Smooth muscle cell of the brain vasculature (primary cell): ENCODE measurements at places on chromosomes 6 and 20.

- DNase-seq: no peak
Observed at GRCh38 chr20:22810626-22811569, 224.2 kb upstream of the SSTR4 start.

DNA sequence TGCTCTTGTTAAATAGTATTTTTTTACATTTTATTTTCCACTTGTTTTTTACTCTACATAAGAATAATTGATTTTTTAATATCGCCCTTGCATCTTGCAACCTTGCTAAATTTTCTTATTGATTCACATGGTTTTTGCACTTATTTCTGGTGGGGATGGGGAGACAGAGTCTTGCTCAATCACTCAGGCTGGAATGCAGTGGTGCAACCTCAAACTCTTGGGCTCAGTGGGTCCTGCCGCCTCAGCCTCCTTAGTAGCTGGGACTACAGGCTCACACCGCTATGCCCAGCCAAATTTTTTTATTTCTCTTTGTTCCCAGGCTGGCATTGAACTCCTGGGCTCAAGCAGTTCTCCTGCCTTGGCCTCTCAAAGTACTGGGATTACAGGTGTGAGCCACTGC, 30.3 kb downstream of the LIN28B start:
- no peak for DNase-seq

DNA sequence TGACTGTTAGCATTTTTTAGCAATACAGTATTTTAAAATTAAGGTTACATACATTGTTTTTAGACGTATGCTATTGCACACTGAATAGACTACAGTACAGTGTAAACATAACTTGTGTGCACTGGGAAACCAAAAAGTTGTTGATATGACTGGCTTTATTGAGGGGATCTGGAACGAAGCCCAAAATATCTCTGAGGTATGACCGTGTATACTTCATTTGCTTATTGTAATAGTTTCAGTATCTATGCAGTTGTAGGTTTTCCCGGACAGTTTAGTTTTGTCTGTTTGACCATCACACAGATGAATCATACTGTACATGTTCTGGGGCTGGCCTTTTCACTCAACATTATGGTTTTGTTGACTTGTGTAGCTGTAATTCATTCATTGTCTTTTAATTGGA, 6.9 kb upstream of the ZBTB12 start:
- DNase-seq: no peak

DNA sequence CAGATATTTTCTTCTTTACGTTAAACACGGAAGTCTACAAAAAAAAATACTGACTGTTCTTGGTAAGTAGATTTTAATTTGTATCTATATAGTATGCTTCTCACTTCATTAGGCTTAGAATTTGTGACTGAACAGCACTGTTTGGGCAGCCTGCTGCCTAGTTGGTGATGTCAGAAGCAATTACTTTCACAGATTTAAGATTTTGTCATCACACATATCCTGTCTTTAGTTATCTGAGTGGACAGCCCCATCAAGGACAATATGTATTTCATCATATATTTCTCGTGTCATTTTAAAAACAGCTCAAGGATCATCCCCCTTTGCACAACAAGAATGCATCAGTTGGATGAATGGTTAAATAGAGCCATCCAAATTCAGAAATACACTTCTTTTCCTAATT, 338.4 kb upstream of the CITED2 start:
- DNase-seq: no peak

DNA sequence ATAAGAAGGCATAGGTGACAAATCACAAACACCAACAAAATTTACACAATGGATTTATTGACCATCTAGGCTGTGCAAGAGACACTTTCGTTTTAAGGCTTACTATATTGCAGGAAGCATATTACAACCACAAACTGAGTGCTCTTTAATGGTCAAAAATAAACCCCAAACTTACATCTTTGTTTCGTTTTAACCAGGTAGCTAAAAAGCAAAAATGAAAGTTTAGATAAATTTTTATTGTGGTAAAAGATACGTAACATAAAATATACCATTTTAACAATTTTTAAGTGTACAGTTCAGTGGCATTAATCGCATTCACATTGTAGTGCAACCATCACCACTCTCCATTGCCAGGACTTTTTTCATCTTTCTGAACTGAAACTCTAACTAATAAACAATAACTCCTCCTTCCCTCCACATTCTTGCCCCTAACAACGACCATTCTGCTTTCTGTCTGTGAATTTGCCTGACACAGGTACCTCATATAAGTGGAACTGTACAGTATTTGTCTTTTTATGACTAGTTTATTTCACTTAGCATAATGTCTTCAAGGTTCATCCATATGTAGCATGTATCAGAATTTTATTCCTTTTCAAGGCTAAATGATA, 32.3 kb upstream of the DUSP22 start:
- DNase-seq: no peak

DNA sequence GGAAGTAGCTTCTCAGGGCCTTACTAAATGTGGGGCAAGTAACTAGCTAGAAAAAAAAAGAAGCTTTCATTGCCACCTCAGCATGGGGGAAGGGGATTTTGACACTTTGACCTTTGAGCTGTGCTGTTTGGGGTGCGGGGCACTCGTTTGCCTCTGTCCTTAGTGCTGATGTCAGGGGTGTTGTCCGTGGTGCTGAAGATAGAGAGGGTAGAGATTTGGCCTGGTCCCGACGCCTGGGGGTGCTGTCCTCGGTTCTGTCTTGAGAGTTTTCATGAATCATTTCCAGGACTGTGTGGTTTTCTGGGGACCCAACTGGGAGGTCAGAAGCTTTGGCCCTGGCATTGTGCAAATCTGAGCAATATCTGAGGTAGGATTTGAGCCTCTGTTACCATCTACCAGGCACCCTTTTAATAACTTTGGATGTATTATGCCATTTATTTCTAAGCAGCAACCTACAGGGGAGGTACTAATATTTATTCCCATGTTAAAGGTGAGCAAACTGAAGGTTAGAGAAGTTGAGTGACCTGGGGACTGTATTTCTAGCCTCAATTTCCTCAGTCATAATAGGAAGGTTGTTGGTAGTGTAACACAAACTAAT, 78.0 kb downstream of the DLGAP4 start:
- no peak for DNase-seq

DNA sequence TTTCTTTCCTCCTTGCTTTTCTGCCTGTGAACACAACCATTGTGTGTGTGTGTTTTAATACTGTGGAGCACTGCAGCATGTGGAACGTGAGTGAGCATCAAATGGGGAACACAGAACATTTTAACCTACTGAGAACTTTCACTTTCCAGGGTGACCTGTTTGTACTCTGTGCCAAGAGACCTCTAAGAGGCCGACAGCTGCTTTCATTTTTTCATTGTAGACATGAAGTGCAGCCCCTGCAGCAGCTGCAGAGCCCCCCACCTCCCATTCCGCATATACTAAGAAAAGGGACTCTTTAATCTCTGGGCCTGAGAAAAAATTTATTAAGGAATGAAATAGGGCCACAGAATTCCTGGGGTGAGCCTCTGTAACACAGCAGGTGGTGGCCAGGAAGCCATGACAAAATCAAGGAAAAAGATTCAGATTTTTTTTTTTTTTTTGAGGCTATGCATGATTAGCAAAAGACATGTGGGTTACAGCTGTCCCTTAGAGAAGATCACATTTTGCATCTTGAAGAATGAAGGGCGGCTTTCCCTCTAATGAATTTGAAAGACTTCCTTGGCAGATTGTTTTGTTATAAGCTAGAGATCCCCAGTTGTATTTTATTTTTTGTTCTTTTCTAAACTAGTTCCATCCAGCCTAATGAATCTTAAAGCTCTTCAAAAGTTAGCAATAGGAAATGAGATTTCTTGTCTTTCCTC, 503.4 kb downstream of the CD109 start:
- no peak for DNase-seq

DNA sequence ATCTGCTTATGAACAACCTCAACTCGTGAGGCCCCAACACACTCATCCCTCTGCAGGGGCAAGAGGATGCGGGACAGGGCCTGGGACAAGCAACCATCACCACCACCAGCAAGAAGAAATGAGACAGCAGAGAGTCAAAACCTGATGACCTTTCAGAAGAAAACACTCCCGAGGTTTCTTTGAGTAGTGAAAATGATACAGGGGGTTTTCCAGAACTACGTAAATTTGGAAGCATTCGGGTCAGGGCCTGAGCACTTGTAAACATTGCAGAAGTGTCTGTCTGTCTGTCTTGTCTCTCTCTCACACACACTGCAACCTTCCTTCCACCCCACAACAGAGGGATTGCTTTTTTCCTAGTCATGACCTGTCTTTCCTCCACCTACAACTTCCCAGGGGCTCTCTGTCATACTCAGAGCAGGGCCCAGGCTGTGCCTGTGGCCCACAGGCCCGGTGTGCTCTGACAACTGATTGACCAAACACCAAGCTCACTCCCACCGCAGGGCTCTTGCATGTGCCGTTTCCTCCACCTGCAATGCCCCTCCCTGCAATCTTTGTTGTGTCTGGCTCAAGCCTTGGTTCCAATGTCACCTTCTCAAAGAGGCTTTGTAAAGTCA, 90.9 kb downstream of the BMP7 start:
- no peak for DNase-seq

- no peak for DNase-seq
Observed at GRCh38 chr6:117494694-117495318, 12.3 kb downstream of the DCBLD1 start.

GRCh38 chr20:4043796-4044195, 28.4 kb upstream of the RNF24 start:
- no peak for DNase-seq

DNA sequence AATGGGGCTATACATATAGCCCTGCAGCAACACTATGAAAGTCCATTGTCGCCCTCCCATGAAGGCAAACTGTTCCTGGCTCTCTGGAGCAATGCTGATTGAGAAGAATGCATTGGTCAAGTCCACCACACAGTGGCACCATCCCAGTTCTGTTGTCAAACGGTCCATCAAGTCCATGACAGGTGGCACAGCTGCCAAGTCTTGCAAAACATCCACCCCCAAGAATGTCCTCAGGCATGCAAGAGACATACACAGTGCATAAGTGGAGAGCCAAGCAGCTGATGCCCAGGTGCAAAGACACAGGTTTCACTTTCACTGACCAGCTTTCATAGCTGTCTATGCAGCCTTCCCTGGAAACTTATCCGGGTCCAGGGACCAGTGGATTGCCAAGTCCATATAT, 17.5 kb downstream of the ZNF391 start:
- DNase-seq: no peak

- no peak for DNase-seq
Observed at GRCh38 chr6:38306931-38307330, 332.8 kb downstream of the BTBD9 start.

- DNase-seq: no peak
Observed at GRCh38 chr6:91781946-91782345, 1195.1 kb upstream of the MAP3K7 start.

DNA sequence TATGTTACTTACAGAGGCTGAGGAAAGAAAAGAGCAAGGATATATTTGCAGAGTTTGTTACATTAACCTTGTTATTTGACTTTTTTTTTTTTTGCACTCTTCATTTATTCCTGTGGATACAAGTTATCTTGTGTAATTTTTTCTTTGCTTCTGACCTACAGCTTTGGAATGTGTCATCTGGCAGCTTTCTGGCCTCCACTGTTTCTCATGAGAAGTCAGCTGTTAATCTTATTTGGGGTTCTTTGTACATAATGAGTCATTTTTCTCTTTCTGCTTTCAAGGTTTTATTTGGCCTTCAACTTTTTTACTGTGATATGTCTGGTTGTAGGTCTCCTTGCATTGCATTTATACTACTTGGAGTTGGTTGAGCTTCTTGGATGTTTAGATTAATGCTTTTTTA, 333.4 kb downstream of the SMOC2 start:
- no peak for DNase-seq

DNA sequence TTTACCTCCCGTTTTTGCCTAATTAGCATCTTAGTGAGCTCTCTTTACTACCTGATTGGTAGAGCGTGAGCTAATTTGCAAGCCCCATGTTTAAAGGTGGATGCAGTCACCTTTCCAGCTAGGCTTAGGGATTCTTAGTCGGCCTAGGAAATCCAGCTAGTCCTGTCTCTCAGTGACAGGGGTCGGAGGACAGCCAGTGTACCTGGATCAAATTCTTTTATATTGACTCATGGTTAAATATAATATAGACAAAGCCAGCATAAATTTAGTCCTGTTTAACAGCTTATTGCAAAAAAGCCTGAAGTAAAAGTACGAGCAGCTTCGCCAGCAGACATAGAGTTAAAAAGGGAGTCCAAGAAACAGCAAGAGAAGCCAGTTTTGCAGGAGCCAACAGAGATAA, 12.2 kb upstream of the GSTA3 start:
- no peak for DNase-seq

DNA sequence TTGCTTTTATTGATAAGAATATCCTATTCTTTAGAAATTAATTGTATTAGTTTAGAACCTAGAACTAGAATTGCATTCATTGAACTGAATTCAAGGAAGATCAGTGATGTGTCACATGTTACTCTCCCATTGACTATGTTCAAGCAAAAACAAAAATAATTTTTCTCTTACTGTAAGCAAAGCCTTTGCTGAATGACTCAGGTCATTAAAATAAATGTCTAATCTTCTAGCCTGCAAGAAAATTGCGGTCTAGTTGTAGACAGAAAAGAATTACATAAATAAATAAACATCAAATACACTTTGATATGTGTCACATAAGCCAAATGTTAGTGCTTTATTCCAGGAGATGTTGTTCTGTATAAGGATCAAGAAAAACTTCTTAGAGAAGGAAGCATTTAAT, 387.9 kb downstream of the ADGRB3 start:
- DNase-seq: no peak

DNA sequence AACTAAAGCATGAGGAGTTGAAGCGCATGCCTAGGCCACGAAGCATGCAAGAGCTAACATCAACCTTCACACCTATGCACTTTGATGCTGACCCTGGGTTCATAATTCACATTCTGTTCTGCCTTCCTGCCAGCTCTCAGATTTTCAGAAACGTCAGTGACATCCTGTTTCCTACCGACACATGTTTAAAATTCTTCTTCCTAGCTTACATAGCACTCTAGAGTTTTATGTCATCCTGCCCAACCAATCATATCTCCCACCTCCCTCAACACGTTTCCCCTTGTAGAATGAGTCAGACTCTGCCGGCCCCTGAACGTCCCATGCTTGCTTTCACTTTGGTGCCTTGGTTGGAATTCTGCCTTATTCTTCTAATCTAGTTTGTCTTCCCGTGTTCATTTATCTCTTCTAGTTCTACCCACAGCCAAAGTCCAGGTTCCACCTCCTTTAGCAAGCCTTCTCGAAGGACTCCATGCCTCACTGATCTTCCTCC, 97.2 kb upstream of the MAP7 start:
- peak; percentile 24 for DNase-seq

- DNase-seq: no peak
Observed at GRCh38 chr6:30061858-30062458, 893 bp downstream of the POLR1H start.

GRCh38 chr20:364905-365794, 15.4 kb upstream of the TRIB3 start:
- DNase-seq: no peak
